ENCODE measurements at places on chromosomes 4 and X. TPM values are rescaled to one million over a fixed set of nuclear protein-coding genes. Genes with fewer than 3 reads are reported as not detected.

Gene NONO
- 339 TPM for polyA plus RNA-seq

Gene SSX2
- polyA plus RNA-seq, result not detected

Gene GAGE1
- polyA plus RNA-seq, result not detected

Gene IL1RAPL2
- 0.16 TPM for polyA plus RNA-seq

Gene ZAR1
- 0.03 TPM for polyA plus RNA-seq

Gene PNCK
- polyA plus RNA-seq, result 128 TPM

Gene MTM1
- polyA plus RNA-seq, result 16.1 TPM

Gene TMPRSS11A
- 0.04 TPM for polyA plus RNA-seq

Gene WDR45
- polyA plus RNA-seq, result 46.6 TPM

- no peak for DNase-seq
These were observed 22.8 kb downstream of the GPAT3 start for GRCh38 chr4:83558680-83559079.

DNA sequence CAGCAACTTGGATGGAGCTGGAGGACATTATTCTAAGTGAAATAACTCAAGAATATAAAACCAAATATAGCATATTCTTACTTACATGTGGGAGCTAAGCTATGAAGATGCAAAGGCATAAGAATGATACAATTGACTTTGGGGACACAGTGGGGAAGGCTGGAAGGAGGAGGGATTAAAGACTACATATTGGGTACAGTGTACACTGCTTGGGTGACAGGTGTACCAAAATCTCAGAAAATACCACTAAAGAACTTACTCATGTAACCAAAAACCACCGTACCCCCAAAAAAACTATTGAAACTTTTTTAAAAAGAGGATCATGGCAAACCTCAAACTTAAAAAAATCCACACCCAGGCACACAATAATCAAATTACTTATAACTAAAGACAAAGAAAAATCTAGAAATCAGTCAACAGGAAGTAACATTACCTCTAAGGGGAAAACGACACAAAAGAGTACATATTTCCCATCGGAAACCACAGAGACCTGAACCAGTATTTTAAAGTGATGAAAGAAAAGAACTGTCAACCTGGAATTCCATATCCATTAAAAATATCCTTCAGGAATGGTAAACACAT lies 241.8 kb downstream of the PRDM5 start:
- DNase-seq, result no peak

GRCh38 chr4:147824316-147824715 lies 92.4 kb downstream of the ARHGAP10 start:
- DNase-seq, result no peak

GRCh38 chrX:1190596-1191145 lies 21.8 kb downstream of the CRLF2 start:
- no peak for DNase-seq

- no peak for DNase-seq
These were observed 25.5 kb upstream of the CBLL2 start for GRCh38 chrX:22247169-22247568.

DNA sequence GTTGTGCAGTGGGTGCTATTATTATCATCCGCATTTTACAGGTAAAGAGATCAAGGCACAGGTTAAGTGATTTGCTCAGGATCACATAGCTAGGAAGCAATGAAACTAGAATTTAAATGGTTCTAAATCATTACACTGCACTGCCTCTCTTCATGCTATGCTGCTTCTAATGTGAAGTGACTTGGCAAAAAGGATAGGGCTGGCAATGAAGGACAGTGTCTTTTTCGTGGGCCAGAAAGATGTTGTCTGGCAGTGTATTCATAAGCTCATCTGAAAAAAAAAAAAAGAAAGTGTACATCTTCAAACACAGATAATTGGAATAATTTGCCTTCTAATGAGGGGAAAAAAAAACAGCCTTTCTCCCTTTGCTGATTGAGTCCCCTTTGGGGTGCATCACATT lies 132.2 kb upstream of the FUNDC1 start:
- no peak for DNase-seq

GRCh38 chrX:31847773-31848172 lies 775.9 kb upstream of the FTHL17 start:
- DNase-seq, result peak; percentile 37

- DNase-seq, result no peak
These were observed 24.8 kb downstream of the HOPX start for GRCh38 chr4:56656346-56656643.

GRCh38 chr4:1736812-1737211 lies 15.5 kb downstream of the TACC3 start:
- no peak for DNase-seq

- no peak for DNase-seq
These were observed 33.7 kb downstream of the SORBS2 start for GRCh38 chr4:185778307-185778706.

DNA sequence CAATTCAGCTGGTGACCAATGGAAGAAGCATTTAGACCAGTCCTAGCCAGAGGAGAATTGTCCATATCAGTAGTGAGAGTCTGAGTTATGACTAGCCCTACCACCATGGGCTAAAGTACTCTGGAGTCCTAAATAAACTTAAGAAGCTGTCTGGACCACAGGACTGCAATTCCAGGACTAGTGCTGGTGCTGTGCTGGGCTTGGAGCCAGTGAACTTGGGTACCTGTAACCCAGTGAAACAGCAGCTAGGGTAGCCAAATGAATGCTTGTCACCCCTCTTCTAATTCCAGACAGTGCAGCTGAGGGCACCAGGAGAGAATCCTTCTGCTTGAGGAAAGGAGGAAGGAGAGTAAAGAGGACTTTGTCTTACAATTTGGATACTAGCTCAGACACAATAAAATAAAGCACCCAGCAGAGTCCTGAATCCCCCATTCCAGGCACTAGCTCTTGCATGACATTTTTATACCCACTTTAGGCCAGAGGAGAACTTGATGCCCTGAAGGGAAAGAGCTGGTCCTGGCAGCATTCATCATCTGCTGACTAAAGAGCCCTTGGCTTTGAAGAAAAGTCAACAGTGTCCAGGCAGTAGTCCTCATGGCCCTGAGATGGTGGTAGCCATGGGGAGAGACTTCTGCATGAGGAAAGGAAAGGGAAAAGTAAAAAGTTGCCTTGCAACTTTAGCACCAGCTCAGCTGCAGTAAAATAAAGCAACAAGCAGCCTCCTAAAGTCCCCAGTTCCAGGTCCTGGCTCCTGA lies 2675.7 kb downstream of the PCDH7 start:
- DNase-seq, result no peak

DNA sequence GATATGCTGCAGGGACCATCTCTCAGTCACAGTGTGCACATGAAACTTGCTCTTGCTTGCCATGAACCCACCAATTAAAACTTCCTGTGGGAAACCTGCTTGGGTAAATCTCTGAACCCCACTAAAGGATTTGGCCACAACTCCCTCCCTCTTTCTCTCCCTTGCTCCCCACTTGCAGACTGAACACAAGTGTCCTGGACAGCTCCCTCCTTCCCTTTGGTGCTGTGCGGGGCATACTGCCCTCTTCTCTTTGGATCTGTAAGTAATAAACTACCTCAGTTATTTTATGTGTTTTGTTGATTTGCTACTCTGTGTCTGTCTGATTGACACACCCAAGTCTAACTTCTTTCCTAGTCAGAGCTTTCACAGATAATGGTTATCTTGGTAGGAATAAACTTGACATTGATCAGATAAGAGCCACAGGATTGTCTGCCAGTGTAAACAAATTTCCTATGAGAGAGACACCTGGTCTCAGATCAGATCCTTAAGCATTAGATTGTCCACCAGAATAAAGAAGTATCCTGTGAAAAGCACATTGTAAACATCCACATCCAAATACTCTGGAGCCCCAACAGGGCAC lies 41.8 kb downstream of the SULT1E1 start:
- DNase-seq, result no peak

DNA sequence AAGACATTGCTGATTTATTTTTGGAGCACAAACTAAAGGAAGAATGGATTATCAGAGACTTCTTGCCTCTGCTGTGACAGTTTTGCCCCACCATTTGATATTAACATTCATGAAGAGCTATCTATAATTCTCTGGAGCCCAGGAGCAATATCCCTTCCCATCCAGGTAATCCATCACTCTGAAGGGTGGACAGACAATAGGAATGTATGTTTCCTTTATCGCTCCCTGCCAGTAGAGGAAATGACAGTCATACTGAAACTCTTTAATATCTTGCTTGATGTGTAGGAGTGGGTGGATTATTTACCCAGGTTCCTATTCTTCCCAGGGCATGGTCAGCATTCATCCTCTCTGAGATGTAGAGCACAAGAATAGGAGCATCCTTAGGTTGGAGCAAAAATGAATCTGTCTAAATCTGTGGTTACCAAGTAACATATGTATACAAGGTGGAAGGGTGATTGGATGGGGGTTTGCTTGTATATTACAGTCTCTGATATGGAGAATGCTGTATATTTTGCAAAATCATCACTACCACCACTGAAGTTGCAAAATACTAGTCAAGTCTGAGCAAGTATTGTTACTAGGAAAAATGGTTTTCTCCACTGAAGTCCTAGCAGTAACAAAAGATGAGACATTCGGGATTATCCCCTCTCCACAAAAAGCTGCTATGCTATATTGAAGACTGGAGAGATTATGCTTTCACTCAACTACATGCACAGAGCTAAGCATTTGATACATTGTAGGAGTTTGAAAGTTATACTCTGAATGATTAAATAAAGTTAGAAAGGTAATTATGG lies 151.6 kb downstream of the CBLL2 start:
- no peak for DNase-seq

- no peak for DNase-seq
These were observed 26.5 kb downstream of the CD40LG start for GRCh38 chrX:136674270-136674985.

DNA sequence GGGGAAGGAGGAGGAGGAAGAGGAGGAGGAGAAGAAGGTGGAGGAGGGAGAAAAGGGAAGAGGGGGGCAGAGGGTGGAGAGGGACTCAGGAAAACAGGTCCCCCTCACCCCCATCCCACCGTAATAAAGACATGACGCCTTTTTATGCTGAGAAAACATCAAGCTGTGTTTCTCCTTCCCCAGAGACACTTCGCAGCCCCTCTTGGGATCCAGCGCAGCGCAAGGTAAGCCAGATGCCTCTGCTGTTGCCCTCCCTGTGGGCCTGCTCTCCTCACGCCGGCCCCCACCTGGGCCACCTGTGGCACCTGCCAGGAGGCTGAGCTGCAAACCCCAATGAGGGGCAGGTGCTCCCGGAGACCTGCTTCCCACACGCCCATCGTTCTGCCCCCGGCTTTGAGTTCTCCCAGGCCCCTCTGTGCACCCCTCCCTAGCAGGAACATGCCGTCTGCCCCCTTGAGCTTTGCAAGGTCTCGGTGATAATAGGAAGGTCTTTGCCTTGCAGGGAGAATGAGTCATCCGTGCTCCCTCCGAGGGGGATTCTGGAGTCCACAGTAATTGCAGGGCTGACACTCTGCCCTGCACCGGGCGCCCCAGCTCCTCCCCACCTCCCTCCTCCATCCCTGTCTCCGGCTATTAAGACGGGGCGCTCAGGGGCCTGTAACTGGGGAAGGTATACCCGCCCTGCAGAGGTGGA lies 45.3 kb upstream of the SHOX start:
- no peak for DNase-seq

GRCh38 chr4:6471307-6472007 lies 957 bp downstream of the PPP2R2C start:
- DNase-seq, result no peak

DNA sequence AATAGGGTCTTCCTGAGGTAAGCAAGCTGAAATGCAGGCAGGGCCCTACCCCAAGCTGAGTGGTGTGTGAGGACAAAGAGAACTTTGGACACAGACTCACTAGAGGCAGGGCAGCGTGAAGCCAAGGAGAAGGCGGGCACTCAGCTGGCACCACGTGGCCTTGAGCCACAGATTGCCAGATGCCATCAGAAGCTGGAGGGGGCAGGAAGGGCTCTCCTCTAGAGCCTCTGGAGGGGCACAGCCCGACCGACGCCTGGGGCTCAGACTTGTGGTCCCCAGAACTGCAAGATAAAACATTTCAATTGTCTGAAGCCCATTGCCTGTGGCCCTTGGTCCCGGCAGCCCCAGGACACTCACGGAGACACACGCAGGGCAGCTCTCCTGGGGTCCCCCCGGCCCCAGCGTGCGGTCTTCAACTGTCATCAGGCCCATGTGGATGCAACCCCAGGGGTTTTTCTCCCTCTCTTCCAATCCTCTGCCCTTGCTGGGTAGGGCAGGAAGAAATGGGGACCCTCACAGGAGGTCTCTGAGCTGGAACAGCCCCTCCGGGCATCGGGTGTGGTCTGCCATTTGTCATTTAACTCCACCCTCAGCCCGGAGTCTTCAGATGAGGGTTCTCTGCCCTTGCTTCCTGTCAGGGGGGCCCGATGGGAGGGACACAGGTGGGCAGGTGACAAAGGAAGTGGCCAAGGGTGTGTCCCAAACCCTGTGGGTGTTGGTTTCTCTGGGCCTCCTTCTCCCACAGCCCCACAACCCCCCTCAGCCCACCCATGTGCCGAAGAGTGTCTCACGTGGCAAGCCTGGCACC lies 22.2 kb downstream of the HMX1 start:
- no peak for DNase-seq

- no peak for DNase-seq
These were observed 1072.8 kb upstream of the PABPC4L start for GRCh38 chr4:135274416-135274815.

DNA sequence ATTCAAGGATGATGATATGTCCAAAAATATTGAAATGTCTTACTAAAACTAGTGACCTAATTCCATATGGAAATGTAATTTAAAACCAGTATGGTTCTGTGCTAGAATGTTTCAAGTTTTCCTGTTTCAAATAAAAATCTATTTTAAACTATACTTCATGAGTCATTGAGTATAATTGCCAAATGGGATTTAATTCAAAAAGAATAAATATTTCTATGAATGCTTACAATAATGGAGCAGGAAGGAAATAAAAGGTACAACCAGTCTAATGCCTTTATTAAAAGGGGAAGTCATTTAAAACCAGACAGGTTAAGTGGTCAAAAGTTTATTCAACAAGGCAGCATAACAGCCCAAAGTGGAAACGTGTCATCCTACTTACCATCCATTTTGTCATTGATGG lies 2347.1 kb downstream of the PCDH7 start:
- no peak for DNase-seq

- no peak for DNase-seq
These were observed 245.7 kb downstream of the AR start for GRCh38 chrX:67789536-67789935.

- DNase-seq, result peak; percentile 5
These were observed 19.3 kb upstream of the SPIN2A start for GRCh38 chrX:57156397-57157049.

GRCh38 chr4:169899295-169899694 lies 126.9 kb downstream of the MFAP3L start:
- DNase-seq, result no peak

- DNase-seq, result no peak
These were observed 798.3 kb downstream of the FAT4 start for GRCh38 chr4:126113058-126113457.

Data from large intestine (tissue), 12 donors.